ENCODE measurements at places on chromosomes 1 and 21.

- DNase-seq: no peak
Observed at GRCh38 chr1:29719253-29719652, 482.9 kb downstream of the PTPRU start.

GRCh38 chr1:230415405-230416132, 10.6 kb downstream of the PGBD5 start:
- no peak for DNase-seq

GRCh38 chr1:36889478-36890226, 144.7 kb downstream of the GRIK3 start:
- no peak for DNase-seq

- no peak for DNase-seq
Observed at GRCh38 chr1:100050139-100050538, 80.3 kb downstream of the SLC35A3 start.

DNA sequence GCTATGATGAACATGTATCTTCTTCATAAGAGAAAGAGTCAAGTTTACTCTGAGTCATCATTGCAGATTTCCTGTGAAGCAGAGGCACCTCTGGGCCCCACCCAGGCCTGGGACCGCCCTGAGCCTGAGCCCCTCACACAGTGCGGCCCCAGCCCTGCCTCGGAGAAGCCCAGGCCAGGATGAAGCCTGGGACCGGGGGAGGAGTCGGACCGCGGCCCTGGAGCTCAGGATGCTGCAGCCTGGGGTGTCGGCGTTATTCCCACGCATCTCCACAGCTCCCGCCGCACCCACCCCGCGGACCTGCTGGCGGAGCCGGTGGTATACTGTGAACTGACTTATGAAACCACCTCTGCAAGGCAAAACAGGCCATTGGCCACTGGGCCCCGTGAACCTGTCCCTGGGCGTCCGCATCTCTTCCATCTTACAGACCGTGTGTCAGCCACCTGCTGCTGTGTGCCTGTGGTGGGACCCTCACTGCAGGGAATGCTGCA, 2.4 kb upstream of the COL6A1 start:
- no peak for DNase-seq

- DNase-seq: no peak
Observed at GRCh38 chr1:171904778-171905450, 63.6 kb downstream of the DNM3 start.

DNA sequence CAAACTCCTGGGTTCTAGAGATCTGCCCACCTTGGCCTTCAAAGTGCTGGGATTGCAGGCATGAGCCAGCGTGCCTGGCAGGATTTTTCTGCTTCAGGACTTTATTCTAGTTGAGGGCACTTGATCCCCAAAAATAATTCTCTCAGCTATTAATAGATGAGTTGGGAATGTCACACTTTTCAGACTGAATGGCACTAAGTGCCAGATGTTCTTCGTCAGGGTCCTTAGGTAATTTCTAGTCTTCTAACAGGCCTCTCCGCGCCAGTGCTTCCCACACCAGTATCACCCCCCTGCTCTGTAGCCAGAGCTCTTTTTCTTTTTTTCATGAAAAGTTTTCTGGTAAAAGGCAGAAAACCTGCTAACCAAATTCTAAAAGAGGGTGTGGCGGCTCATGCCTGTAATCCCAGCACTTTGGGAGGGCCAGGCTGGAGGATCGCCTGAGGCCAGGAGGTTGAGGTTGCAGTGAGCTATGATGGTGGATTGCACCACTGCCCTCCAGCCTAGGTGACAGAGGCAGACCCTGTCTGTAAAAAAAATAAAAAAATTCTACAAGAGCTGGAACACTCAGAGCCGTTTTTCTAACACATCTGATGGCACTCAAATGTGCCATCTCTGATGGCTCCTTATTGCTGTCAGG, 6.1 kb upstream of the SARS1 start:
- no peak for DNase-seq

DNA sequence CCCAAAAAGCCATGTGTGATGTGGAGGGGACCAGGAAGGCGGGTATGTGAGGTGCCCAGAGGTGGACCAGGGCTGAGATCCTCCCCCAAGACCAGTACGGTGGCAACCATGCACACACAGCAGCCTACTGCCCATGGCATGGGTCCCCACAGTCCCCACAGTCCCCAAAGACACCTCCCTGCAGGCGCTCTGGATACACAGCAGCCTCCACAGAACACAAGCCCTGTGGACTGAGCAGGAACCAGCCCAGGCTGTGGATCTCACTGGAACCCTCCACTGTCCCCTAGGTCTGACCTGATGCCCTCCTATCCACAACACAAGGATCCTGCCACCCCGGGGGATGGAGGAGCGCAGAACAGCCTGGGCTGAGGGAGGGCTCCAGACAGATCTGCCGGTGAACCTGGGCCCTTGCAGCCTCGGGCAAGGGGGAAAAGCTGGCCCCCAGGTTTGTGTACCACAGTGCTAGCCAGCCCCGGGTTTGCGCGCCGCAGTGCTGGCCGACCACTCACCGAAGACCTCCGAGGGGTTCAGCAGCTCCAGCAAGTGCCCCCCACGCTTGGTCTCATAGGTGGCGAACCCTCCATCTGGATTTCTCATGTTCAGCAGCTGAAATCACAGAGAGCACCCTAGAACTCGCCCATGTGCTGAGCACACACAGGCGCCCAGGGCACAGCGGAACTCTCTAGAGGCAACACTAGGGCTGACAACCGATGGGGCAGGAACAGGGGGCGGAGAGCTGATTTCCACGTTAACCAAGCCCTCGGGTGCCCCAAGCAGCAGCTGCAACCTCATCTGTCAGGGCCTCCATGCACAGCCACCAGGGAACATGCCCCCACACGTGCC, 22.1 kb upstream of the SPATC1L start:
- no peak for DNase-seq

- DNase-seq: no peak
Observed at GRCh38 chr1:69485616-69486015, 82.1 kb upstream of the LRRC7 start.

DNA sequence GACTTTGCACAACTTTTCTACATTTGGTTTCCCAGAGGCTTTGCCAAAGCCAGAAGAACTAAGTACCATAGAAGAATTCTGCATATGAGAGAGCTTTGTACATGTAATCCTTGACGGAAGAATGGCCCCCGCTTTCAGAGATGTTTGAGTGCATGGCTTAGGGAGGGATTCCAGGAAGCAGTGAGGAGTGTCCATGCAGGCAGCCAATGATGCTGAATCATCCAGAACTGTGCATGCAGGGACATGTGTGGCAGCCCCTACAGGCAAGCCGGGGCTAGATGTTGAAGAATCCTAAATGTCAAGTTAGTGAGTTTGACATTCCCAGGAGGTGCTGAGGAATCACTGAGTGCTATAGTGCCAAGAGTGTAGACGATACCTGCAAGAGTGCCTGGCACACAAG, 9.9 kb upstream of the HAO2 start:
- peak; percentile 15 for DNase-seq

DNA sequence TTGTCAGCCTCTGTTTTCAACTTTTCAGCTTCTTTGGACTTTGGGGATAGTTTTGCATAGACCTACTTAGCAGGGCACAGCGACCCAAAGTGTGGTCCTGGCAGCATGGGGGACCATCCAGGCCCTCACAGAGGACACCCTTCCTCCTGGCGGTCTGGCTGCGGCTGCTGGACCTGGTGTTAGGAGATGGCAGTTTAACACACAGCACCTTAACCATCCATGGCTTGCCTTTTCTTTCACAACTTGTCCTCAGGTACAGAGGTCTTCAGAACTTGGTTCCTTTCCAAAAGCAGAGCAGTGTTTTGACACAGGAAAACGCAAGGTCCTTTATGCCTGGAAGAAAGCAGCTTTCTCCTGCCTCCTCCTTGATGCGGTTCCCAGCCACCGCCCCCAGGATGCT, 68.1 kb downstream of the RHOU start:
- DNase-seq: no peak

DNA sequence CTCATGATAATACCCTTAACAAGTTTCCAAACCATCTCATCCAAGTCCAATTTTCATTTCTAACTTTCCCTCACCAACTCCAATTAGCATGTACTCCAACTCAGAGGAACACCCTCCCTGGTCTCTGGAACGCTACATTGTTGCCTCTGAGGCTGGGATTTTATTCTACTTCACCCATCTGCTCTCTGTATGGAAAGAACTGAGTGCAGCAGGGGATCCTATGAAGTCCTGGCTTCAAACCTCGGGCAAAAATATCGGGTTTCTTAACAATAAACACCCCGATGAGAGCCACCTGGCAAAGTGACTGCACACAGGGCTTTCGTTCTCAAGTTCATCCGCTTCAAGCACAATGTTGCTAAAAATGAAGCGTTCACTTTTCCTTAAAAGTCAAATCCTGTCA, 99.6 kb downstream of the CRB1 start:
- no peak for DNase-seq

DNA sequence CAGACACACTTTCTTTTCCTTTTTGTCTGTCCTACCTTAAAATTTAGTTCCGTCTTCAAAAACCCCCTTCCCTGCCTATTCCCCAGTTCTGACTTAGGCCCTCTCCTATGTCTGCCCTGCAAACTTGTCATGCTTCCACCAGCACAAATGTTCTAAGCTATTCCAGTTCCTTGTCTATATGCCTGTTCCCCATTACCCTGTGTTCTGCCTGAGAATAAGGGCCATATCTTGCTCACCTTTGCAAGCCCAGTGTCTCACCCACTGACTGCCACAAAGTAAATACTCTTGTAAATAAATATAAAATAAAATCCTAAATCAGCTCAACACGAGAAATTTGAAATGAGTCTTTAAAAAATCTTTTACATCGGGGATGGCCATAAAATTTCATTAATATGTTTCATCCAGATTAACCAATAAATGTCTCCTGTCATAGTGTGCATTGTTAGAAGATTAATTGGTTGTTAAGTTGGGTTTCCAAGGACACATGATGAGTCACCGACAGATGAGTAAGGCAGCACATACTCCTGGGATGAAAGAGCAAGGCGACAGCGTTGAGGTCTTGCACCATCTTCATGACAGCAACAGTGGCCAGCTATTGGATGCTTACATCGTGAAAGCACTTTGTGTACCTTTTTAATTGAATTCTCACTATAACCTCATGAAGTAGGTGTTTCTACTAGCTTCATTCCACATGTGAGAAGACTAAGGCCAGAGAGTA, 92.6 kb upstream of the NGF start:
- DNase-seq: peak; percentile 97

- DNase-seq: no peak
Observed at GRCh38 chr1:187122566-187122965, 293.8 kb downstream of the PLA2G4A start.

DNA sequence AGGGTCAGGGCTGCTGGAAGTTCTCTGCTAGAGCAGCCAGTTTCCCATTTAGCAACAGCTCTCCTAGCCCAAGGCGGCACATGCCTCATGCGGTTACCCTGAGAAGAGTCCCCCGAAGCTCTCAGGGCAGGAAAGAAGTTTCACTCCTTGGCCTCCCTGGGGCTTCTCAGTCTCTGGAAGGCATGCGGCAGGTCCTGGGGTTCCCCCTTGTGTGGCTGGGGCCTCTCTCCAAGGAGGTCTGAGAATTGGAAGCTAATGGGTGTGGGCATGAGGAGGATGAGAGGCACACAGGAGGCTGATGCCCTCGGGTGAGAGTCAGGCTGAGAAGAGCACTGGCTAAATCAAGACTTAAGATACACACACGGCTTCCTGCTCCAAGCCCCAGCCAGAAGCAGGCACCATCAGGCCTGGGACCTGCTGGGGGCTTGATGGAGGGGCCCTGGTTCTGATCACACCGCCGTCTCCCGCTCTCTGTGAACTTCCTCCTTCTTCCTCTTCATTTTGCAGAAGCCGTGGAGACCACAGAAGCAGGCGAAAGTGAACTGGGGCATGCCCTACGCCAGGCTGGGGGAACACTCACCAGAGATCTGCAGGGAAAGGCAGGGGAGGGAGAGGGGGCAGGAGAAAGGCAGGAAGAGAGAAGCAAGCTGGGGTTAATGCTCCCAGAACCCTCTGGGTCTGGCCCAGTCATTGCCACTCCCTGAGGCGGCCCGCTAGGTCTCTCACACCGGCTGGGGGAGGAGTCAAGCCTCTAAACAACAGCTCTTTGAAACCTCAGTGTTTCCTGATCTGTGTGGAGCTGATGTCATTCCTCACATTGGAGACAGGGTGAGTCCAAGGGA, 15.1 kb downstream of the BLACAT1 start:
- DNase-seq: peak; percentile 57

- no peak for DNase-seq
Observed at GRCh38 chr1:33758698-33759097, 105.2 kb upstream of the HMGB4 start.

- DNase-seq: no peak
Observed at GRCh38 chr1:203158960-203159665, 16.5 kb downstream of the MYBPH start.

GRCh38 chr1:169348383-169349036, 19.1 kb downstream of the NME7 start:
- peak; percentile 54 for DNase-seq

DNA sequence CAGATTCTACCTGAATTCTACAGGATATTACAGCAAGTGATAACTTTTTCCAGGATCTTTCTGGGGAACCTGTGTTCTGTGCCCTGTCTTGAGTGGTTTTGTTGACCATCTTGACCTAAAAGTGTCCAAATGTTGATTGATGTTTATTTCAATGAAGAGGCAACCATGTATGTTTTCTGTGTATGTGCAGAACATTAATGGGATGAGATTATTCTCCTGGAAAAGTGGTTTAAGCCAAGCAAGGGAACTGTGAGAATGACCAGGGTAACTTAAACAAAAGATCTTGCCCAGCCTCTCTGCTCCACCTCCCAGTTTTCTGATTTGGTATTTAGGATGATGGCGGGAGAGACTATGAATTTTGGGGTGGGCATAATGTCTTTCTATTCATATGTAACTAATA, 1.0 kb upstream of the SAMD13 start:
- DNase-seq: no peak

DNA sequence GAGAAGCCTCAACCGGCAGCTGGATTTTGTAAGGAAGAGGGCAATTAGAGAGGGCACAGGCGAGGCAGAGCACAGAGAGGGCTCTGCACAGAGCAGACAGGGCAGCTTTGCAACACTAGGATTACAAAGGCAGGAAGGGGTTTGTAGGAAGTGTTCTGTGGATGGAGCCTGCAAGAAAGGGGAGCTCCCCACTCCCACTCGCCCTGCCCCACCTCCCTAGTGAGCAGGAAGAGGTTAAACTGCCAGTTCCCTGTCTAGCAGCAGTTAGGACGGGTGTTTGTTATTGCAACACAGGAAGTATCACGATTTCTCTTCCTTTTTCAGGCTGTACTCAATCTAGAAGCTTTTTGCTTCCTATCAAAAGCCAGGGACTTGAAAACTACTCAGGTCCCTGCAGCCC, 63.3 kb upstream of the LRRC8D start:
- DNase-seq: peak; percentile 6

DNA sequence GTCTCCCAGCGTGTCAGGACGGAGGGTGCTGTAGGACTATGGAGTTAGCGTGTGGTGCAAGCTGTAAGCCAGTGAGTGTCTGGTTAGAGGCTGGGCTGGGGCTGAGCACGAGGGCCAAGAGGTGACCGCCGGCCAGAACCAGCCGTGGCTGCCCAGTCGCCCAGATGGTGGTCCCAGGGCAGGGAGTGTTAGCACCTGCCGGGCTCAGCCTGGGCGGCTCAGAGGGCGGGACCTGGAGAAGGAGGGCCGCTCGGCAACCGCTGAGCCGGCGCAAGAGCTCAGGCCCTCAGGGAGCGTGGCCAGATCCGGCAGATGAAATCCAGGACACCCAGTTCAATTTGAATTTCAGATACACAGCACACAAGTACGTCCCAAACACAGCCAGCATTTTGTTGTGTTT, 87.9 kb downstream of the PRDM16 start:
- DNase-seq: no peak

All from EL (cell line).